ENCODE measurements at places on chromosomes 5 and 9.

- no peak for DNase-seq
Measured at GRCh38 chr9:18739641-18740318, 265.8 kb downstream of the ADAMTSL1 start.

- DNase-seq = no peak
Measured at GRCh38 chr5:15452781-15453180, 47.2 kb upstream of the FBXL7 start.

- no peak for DNase-seq
Measured at GRCh38 chr5:172881691-172882370, 47.8 kb downstream of the ERGIC1 start.

DNA sequence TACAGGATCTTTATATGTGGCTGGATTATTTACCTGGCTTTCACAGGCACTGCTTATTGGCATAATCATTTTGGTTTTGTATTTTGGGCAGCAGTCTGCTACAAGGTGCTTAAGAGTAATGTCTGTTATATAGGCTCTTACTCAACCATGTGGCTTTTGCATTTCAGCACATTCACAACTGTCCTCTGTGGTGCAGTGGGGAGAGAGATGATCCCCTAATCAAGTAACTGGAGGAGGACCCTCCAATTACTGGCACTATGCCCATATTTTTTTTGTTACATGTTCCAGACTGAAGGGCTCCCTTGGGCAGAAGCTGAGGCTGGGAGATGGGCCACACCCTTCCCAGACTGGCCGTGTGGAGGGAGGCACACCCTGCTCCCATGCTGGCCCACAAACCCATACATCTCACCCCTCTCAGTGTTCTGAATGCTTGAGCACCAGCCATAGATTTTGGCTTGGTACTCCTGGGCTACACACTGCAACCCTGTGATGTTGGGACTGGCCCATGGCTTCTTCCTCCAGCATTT, 173.5 kb downstream of the FAM174A start:
- DNase-seq = no peak

DNA sequence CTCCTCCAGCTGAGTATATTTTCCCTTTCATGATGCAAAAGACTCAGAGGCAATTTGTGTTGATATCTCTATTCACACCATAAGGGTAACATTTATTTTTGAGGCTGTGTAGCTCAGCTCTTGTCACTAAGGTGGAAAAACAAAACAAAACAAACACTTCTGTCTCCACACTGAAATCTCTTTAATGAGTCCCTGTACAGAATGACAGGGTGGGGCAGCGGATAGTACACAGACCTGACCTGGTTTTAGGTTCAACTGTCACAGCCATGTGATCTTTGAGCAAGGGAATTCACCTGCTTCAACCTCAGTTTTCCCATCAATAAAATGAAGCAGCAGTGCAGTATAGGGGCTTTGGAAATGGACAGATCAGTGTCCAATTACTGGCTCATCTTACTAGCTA, 29.3 kb downstream of the TLR4 start:
- no peak for DNase-seq

DNA sequence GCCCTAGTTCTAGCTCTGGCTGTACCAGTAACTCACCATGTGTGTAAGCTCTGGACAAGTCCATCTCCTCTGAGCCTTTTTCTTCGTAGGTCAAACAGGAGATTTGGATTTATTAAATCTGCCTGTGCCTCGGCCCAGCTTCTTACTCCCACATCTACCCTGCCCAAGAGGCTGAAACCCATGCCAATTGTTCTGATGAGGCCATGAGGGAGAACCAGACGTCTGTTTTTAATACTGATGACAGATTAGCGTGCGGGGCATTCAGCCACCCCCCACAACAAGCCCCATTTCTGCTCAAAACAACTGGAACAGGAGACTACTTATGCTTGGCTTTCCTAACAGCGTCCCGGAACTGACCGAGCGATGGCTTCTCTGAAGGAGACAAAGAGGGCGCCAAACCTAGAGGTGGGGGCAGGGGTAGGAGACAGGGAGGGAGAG, 81.2 kb upstream of the TRIM32 start:
- no peak for DNase-seq

GRCh38 chr5:131536211-131536826, 98.7 kb downstream of the RAPGEF6 start:
- no peak for DNase-seq

DNA sequence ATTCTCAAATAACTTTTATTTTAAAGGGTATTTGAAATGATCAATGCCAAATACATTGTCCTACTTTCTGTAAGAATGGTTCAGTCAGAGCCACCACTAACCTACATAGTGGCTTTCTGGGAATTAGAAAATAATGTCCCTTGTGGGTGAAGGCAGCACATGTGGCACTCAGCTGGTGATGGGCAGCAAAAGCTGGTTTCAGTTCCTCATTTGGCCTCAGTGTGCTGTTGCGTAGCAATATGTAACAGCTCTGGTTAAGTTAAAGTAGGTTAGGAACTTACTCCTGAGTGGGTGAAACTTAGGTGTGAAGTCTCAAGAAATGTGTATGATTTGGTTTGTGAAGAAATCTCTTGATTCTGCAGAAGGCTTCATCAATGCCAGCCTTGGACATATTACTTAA, 99.6 kb upstream of the SPEF2 start:
- no peak for DNase-seq

DNA sequence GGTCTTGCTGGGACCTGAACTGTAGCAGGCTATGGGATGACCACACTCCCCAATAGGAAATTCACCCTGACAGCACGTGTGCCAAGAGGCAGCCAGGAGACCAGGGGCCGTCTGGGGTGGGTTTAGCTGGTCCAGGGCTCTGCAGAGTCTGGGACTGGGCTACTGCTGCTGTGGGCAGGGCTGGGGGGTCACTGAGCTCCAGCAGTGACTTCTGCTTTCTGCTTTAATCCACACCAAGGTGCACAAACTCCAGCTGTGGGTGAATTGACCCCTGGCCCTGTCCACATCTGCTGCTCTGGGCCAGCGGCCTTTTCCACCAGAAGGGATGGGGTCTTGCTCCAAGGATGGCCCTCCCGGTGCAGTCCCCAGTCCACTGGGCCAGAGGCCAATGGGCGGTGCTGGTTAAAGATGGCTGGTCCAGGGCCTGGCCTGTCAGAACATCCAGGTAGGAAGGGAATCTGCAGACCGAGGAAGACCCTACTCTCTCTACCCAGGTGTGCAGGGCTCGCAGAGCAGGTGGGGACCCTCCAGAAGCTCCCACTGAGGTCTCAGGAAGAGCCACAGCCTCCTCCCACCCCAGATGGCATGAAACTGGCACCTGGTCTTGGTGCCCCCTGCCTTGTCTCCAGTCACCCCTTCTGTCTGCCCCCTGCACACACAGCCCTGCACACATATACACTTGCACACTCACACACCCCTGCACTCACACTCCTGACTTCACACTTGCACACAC, 28.0 kb downstream of the GLT6D1 start:
- DNase-seq = no peak

- no peak for DNase-seq
Measured at GRCh38 chr9:109320331-109320741, 523 bp downstream of the EPB41L4B start.

GRCh38 chr5:10250806-10251276, 761 bp downstream of the CCT5 start:
- DNase-seq = peak; percentile 45

DNA sequence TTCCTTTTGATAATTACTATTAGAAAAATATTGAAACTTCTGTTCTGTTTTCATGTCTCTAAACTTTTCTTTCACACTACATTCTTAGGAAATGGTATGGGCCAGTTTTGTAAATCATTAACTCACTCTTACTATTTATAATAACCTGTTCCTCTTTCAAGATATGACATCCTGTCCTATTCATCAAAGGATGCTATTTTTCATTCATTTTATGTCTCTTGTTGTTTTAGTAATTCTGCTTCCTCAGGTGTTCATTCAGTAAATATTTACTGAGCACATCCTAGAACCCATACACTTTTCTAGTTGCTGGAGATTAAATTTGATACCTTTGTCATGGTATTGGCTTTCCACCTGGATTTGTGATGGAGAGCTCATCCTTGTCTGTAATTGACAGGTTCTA, 58.0 kb downstream of the GDA start:
- DNase-seq = no peak

DNA sequence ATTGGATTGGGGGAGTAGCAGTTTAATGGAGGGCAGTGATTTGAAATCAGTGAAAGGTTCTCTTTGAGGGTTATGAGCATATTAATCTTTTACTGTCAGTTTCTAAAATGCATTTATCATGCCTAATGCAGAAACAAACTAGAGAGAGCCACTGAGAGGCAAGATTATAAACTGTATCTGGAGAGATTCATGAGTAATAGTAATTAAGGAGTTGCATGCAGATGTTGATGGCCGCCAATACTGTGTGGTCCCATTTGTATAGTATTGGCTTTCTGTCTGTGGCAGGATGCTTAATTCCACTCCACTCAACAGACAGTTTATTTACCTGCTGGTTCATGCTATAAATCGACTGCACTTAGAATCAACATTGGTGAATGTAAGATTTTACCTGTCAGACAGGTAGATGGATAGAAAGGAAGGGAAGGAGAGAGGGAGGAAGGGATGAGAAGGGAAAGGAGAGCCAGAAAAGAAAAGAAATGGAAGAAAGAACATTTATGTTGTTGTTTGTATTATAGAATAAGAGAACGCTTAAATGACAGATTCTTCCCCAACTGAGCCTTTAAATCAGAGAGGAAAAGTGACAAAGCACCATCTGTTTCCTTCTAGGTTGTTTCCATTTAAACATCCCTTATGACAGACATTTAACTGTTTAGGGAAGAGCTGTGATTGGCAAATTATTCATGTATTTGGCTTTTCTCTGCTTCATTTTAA, 146.5 kb downstream of the PAM start:
- DNase-seq = no peak

DNA sequence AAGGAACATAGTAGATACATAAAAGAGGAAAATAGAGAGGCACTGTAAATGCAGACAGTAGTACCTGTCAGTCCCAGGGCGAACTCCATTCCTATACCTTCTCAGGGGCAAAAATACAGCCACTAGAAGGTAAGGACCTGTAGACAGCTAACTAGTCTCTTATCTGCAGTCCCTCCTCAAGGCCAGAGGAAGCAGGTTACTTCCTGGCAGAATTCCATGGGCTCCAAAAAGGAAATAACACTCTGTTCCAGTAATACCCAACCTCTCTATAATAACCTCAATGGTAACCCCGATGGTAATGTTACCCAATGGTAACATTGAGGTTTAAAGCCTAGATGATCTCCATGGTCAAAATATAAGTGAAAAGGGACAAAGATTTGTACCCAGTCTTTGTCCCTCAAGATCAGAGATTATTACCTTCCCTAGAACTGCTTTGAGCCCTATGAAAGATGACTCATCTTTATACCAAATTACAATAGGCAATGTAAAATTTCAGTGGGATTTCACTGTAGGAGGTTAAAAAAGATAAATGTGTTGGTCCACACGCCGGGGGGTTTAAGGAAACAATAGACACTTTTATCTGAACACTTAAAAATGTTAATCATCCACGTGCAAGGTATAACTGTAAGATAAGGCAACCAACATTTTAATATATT, 113.0 kb downstream of the DENND1A start:
- no peak for DNase-seq

- no peak for DNase-seq
Measured at GRCh38 chr5:175393897-175394296, 50.1 kb downstream of the DRD1 start.

GRCh38 chr5:424301-425110, 18.5 kb upstream of the EXOC3 start:
- no peak for DNase-seq

- no peak for DNase-seq
Measured at GRCh38 chr5:131545845-131546244, 89.2 kb downstream of the RAPGEF6 start.

DNA sequence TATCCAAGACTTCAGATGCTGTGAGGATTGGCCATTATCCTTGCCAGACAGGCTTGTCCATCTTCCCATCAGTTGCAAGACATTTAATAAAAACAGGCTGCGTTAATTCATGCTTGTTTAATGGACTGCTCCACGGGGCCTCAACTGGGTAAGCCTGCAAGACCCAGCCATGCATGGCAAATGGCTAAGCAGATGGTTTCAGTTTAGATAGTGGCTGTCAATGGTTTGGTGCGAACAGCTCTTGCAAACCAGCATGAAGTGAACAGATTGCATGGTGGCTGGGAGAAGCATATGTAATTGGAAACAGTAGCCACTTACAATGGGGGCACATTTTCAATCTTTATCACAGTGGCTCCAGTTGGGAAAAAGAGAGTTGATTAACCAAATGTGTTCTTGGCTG, 628.2 kb upstream of the KLF4 start:
- no peak for DNase-seq

DNA sequence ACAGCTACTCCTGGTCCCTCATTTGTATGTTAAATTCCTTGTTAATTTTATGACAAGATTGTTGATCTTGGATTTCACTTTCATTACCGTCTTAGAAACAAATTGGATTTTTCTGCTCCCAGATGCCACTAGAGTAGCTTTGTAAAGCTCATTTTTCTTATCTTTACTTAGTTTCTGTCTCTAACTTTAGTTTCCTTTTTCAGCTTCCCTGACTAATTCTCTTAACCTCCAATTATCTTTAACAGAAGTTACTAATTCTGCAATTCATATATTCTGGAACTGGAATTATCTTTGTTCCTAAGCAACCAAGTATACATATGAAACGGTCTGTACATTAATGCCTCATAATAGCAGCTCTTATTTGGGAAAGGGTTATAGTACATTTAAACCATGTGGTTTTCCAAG, 16.7 kb downstream of the ITGA1 start:
- no peak for DNase-seq

DNA sequence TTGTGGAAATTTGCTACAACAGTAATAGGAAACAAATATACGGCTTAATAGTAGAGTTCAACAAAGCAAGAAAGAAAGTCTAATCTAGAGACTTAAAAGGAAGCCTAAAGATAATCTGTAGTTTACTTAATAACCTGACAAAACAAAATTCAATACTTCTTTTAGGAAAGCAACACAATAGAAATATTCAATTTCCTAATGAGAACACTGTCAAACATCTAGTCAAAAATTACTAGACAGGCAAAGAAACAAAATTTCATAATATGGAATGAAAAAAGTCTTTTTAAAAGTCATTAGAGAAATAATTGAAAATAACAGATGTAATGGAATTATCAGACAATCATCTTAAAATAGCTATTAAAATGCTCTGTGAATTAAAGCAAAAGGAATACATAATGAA, 692.5 kb upstream of the ADAMTS16 start:
- DNase-seq = no peak

DNA sequence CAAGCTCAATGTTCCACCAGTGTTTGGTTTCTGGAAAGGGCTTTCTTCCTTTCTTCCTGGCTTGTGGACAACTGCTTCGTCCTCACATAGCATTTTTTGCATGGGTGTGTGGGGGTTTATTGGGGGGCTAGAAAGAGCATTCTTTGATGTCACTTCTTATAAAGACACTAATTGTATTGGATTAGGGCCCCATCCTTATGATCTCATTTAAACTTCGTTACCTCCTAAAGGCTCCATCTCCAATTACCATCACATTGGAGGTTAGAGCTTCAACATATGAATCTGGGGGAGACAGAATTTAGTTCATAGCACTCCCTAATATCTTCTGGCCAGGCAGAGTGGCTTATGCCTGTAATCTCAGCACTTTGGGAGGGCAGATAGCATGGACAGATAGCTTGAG, 6.1 kb upstream of the MACROH2A1 start:
- no peak for DNase-seq

All from T-helper 1 cell (primary cell).